ENCODE measurements at places on chromosomes 3 and 15. TPM values are rescaled to one million over a fixed set of nuclear protein-coding genes. Genes with fewer than 3 reads are reported as not detected.

GRCh38 chr15:91660174-91660649 is 193.3 kb upstream of the SLCO3A1 start:
- H3K4me3 ChIP-seq: no peak overlapping the region
- peaks cover 52% of the 10 kb centered on the region for H3K27me3 ChIP-seq
- H3K27ac ChIP-seq: no peak overlapping the region
- DNase-seq: no peak
- no peaks in the 10 kb centered on the region for H3K4me1 ChIP-seq

DNA sequence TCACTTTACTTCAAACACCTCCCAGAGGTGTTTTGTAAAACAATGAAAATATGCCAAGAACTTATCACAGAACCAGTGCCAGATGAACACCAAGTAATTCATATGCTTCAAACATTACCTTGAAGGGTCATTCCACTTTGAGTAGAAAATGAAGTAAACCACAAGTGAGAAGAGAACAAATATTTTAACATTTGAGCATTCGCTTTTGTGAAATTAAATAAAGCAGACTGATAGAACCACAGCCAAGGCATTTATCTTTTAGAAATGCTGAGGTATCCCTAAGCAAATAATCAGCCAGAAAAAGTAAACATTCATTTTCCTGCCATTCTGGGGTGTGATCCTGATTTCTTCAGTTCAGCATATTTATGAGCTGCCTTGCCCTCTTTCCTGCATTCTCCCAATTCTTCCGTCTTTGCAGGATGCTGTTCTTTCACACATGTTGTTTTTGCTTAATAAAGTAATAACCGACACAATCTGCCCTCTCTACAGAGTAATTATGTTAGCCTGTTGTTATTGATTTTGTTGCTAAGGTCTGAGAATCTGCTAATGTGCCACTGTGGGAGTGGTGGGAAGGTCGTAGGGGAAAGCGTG is 235.6 kb upstream of the TGFBR2 start:
- H3K4me3 ChIP-seq: no peak overlapping the region
- no peak overlapping the region for H3K27ac ChIP-seq
- H3K36me3 ChIP-seq: no peaks in the 10 kb centered on the region

DNA sequence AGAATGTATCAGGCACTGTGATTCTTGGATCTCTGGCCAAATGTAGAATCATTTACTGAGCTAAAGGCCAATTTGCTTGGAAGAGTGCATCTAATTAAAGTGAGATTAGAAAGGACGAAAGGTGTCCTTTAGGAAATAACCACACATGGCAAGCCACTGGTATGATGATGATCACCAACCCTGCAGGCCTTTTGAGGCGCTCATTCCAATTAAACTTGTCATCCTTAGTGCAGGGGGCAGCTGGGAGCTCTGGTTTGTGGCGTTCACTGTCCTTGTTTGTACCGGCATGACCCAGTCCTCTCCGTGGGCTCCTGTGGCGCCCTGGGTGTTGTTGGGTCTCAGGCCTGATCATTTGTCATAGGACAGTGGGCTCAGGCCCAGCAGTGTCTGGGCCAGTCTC is 11.0 kb downstream of the LIMD1 start:
- H3K4me1 ChIP-seq: peaks cover 20% of the 10 kb centered on the region
- no peak for DNase-seq
- H3K36me3 ChIP-seq: peaks cover under 1% of the 10 kb centered on the region
- H3K27me3 ChIP-seq: no peaks in the 10 kb centered on the region

- H3K4me3 ChIP-seq: peak overlapping the region; percentile 94
- H3K27me3 ChIP-seq: no peaks in the 10 kb centered on the region
- H3K36me3 ChIP-seq: no peaks in the 10 kb centered on the region
- peaks cover 31% of the 10 kb centered on the region for H3K4me1 ChIP-seq
These were observed 449 bp downstream of the RAF1 start for GRCh38 chr3:12663401-12663935.

DNA sequence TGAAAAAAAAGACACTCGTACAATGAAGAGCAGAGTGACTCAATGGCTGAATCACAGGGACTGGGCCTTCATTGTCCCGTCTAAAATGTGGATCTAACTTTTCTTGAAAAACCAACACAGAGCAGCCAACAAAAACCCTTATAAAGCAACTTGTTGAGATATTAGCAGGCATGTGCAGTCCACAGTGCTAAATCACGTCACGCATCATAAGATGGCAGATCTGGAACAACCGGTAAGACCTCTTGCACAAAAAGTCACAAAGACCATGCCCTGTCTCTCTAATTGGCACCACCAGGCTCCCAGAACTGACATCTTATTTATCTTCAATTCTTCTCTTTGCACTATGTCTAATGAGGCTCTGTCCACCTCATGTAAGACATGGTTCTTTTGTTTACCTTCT is 177.0 kb downstream of the MAGI1 start:
- H3K36me3 ChIP-seq: peaks cover 7% of the 10 kb centered on the region
- peak overlapping the region; percentile 1 for H3K27ac ChIP-seq
- peaks cover 28% of the 10 kb centered on the region for H3K4me1 ChIP-seq
- H3K27me3 ChIP-seq: no peaks in the 10 kb centered on the region
- H3K4me3 ChIP-seq: no peak overlapping the region
- DNase-seq: no peak

- H3K36me3 ChIP-seq: no peaks in the 10 kb centered on the region
- peaks cover 46% of the 10 kb centered on the region for H3K4me1 ChIP-seq
- no peak for DNase-seq
- H3K27me3 ChIP-seq: no peaks in the 10 kb centered on the region
These were observed 114.7 kb downstream of the AKAP13 start for GRCh38 chr15:85495096-85495495.

DNA sequence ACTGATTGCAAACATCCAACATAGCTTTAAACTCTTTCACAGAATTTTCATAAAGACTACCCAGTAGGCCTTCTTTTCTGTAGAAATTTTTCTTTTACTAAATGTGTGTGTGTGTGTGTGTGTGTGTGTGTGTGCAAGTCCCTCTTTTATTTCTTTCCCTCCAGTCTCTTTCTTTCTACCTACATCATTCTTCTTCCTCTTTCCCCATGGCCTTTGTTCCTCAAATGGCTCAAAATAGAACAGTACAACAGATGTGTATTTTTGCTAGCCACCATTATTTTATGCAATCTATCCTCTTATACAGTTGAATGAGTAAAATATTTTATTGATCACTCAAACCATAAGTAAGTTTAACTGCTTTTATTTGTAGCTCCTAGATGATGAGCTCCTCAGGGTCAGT is 76.4 kb downstream of the USF3 start:
- no peak overlapping the region for H3K27ac ChIP-seq
- H3K4me1 ChIP-seq: no peaks in the 10 kb centered on the region
- no peak for DNase-seq
- H3K27me3 ChIP-seq: peaks cover 31% of the 10 kb centered on the region
- no peaks in the 10 kb centered on the region for H3K36me3 ChIP-seq

GRCh38 chr3:100737334-100737733 is 28.0 kb downstream of the TFG start:
- no peak for DNase-seq
- H3K27me3 ChIP-seq: no peaks in the 10 kb centered on the region
- no peak overlapping the region for H3K27ac ChIP-seq
- no peak overlapping the region for H3K4me3 ChIP-seq

DNA sequence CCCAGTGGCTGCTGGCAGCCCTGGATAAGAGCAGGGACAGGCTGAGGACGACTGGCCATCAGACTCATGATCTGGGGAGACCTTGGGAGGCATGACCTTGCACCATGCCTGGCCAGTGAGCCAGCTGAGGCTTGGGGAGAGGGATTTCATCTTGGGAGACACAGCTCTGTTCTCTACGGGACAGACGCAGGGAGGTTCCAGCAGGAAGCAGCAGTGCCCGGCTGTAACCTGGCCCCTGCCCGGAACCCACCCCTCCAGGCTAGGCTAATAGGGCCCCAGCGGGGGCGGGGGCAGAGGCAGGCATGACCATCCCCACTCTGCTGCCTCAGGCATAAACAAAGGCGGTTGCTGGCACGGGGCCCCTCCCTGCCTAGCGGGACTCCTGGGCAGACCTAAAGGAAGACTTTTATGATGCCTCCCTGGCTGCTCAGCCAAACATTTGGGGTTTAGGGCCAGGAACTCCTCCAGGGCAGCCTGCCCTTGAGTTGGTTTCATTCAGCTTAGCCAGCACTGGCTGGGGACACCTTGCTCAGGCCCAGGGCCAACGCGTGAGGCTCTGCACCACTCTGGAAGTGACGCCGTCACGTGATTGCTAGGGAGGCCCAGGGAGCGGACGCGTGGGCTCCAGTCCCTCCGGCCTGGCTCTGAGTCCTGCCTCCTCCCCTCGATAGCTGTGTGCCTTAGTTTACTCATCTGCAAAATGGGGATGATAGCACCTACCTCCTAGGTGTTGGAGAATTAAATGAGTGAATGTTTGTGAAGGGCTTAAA is 27.6 kb downstream of the HDAC11 start:
- no peak overlapping the region for H3K4me3 ChIP-seq
- DNase-seq: no peak
- peaks cover 3% of the 10 kb centered on the region for H3K36me3 ChIP-seq
- H3K4me1 ChIP-seq: peaks cover 15% of the 10 kb centered on the region
- no peaks in the 10 kb centered on the region for H3K27me3 ChIP-seq

DNA sequence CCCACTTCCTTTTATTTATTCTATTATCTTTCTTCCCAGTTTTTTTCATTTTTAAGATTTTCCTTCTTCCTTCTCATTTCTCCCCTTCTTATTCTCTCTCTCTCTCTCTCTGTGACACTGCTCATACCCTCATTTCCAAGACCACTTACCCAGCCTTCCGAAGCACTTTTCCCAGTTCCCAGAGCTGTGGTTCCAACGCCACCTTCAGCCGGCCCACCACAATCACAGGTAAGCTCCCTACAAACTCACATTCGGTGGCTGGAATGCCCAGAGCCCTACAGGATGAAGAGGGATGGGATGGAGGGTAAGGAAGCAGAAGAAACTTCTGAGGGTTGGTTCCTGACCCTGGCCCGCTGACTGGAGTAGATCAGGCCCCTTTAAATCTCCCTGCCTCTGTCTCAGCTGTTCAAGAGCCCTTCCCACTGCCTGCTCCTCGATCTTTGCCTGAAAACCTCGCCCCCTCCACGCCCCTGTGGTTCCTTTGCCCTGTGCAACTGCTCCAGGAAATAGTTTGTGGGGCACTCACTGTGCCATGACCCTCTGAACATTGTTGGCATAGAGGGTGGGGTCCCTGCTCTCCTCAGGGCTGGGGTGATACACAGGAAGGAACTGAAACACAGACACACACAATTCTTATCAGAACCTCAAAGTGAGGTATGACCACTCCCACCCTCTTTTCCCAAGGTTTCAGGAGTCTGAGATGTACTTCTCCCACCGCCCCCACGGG is 4.8 kb downstream of the LPCAT4 start:
- H3K27me3 ChIP-seq: no peaks in the 10 kb centered on the region
- no peak for DNase-seq
- H3K27ac ChIP-seq: no peak overlapping the region
- H3K4me1 ChIP-seq: peaks cover 22% of the 10 kb centered on the region

DNA sequence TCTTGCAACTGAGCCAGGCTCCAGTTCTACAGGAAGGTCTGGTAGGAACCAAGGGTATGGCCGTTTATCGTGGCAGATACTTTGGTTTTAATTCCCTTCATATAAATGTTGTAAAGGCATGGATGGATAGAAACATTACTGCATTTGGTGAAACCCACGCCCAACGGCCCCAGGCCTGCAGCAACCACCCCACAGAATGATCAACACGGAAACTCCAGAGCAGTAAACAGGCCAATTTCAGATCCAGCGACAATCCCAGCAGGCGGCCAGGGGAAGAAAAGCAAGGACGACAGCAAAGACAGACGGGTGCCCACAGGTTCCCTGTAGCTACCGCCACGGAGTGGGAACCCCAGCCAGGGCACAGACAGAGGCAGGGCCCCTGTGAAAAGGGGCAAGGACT is 32.6 kb upstream of the PCSK6 start:
- no peaks in the 10 kb centered on the region for H3K4me1 ChIP-seq
- DNase-seq: no peak
- no peak overlapping the region for H3K27ac ChIP-seq
- no peak overlapping the region for H3K4me3 ChIP-seq
- H3K36me3 ChIP-seq: no peaks in the 10 kb centered on the region

GRCh38 chr15:41834096-41834495 is 4.6 kb upstream of the PLA2G4B start:
- H3K27me3 ChIP-seq: no peaks in the 10 kb centered on the region
- H3K4me3 ChIP-seq: no peak overlapping the region
- no peak overlapping the region for H3K27ac ChIP-seq
- peaks cover 5% of the 10 kb centered on the region for H3K36me3 ChIP-seq
- no peak for DNase-seq

GRCh38 chr3:150765949-150766720 is 3.2 kb upstream of the SIAH2 start:
- no peaks in the 10 kb centered on the region for H3K36me3 ChIP-seq
- H3K27me3 ChIP-seq: peaks cover 7% of the 10 kb centered on the region
- no peak overlapping the region for H3K27ac ChIP-seq
- H3K4me1 ChIP-seq: peaks cover 22% of the 10 kb centered on the region

GRCh38 chr3:167859610-167860009 is 124.1 kb downstream of the SERPINI1 start:
- H3K4me1 ChIP-seq: peaks cover 23% of the 10 kb centered on the region
- H3K36me3 ChIP-seq: no peaks in the 10 kb centered on the region
- no peak overlapping the region for H3K4me3 ChIP-seq
- no peak overlapping the region for H3K27ac ChIP-seq
- DNase-seq: no peak

GRCh38 chr3:64454179-64454578 is 228.9 kb upstream of the PRICKLE2 start:
- no peaks in the 10 kb centered on the region for H3K27me3 ChIP-seq
- no peaks in the 10 kb centered on the region for H3K36me3 ChIP-seq
- no peak for DNase-seq
- peaks cover 27% of the 10 kb centered on the region for H3K4me1 ChIP-seq
- no peak overlapping the region for H3K4me3 ChIP-seq

DNA sequence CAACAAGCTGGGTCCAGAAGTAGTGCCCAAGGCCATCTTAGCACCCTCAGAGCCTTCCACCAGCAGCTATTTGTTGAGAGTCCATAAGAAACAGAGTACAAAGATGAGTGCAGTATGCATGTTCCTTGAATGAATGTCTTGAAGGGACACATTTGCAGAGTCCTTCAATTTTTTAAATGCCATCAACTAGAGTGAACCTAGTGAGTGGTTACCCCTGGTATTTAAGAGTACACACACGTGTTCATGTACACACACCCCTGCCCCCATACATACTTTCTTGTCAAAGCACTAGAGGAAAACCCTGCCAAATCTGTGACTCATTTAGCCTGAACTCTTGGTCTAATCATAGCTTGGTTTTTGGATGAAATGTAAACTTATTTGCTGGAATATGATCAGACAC is 84.5 kb upstream of the GALNT15 start:
- H3K36me3 ChIP-seq: no peaks in the 10 kb centered on the region
- H3K4me3 ChIP-seq: no peak overlapping the region
- no peak overlapping the region for H3K27ac ChIP-seq
- peaks cover 3% of the 10 kb centered on the region for H3K27me3 ChIP-seq
- DNase-seq: no peak

CYP19A1 gene
- not detected for total RNA-seq

TUSC7 gene
- not detected for total RNA-seq

PRSS50 gene
- total RNA-seq: 4.8 TPM

ARGFX gene
- total RNA-seq: not detected

GOLGA8Q gene
- total RNA-seq: 1.9 TPM

SKIL gene
- 328 TPM for total RNA-seq

LRRN1 gene
- total RNA-seq: 59.1 TPM

All from mesothelial cell of epicardium (in vitro differentiated cells).